ENCODE measurements at places on chromosomes 1 and 21.

DNA sequence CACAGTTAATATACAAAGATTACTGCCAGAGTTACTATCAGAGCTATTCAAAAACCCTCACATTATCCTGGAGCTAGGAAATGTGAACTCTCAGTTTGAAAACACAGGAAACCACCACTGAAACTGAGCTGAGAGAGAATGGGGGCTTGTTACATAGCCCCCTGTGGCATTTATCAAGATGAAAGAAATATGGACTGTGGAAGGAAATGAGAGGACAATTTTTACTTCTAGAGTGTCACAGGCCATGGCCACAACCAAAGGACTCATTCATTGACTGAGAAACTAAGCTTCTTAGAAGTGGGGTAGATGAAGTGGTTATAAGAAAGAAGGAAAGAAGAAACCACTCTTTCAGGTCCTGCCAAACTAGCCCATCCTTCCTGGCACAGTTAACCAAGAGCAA lies 25.3 kb downstream of the DSTYK start:
- no peak for DNase-seq

- peak; percentile 52 for DNase-seq
These were observed 3.0 kb upstream of the MDM4 start for GRCh38 chr1:204513117-204513716.

- peak; percentile 32 for DNase-seq
These were observed 19.7 kb upstream of the ALDH9A1 start for GRCh38 chr1:165717918-165718515.

DNA sequence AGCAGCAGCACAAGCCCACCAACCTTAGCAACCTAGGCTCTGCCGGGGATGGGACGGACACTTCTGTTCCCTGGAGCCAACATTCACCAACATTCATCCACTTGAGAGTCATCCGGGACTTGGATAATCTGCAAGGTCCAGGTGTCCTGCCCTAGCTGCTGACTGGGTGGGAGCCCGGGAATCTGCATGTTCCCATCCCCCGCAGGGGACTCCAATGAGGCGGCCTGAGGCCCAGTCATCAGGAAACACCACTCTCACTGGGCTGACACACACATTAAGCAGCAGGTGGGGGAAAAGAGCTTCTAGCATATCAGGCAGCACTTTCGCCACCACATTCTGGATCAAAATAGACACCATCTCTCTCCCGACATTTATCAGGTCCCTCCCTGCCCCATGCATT lies 38.4 kb upstream of the CCSAP start:
- no peak for DNase-seq

- DNase-seq = no peak
These were observed 116.9 kb upstream of the RAB4A start for GRCh38 chr1:229153955-229154548.

GRCh38 chr21:28776251-28776650 lies 216.4 kb downstream of the LTN1 start:
- DNase-seq = peak; percentile 67

- DNase-seq = peak; percentile 80
These were observed 26.7 kb downstream of the SLC2A1 start for GRCh38 chr1:42931911-42932422.

DNA sequence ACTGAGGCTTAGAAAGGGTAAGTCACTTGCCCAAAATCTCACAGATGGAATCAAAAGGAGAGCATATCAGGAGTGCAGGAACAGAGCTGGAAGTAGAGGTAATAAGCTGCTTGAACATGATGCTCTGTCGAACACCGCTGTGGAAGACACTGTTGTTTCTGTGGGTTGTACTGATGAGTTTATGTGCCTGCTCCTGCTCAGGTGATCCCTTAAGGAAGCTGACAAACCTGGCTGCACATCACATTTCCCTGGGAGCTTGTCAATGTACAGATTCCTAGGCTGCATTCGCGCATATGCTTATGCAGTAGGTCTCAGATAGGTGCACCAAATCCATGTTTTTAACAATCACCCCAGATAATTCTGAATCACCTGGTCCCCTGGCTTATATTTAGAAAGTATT lies 79.7 kb downstream of the ZNF326 start:
- no peak for DNase-seq

DNA sequence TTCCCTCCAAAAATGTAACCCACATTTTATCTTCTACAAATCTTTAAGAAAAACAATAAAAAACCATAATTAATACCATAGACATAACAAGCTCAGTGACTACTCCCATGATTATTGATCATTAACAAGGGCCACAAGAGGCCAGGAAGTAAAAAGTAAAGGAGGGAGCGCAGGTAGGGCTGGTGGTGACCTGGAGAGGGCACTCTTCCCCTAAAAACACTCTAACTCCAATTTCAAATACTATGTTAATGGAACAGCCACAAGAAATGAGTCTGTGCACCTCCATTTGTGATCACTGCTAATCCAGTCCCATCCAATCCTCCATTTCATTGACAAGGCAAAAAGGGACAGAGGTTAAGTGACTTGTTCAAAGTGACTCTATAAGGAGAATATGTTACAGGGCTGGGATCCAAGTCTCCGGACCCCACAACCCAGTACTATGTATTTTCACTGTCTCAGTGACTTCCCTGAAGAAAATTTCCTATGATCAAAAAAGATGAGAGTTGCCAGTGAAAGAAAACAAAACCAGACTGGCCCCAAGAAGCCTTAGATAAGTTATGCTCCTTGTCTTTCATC lies 41.2 kb upstream of the CFAP298 start:
- DNase-seq = peak; percentile 35

DNA sequence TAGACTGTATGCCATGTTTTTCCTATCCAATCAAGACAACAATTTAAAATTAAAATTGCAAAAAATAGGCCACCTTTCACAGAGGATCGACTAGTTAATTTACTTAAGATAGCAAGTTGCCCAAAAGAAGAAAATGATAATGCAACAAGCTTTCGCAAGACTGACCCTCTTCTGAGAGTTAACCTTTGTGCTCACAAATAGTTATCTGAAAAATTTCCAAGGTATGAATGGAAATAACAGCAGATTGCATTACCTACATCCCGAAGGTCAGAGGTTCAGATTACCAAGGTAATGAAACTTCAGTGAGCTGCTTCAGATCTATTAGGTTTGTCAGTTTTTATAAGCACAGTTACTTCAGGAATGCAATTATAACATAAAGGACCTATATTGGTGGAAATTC lies 298.0 kb downstream of the KCTD3 start:
- DNase-seq = no peak

DNA sequence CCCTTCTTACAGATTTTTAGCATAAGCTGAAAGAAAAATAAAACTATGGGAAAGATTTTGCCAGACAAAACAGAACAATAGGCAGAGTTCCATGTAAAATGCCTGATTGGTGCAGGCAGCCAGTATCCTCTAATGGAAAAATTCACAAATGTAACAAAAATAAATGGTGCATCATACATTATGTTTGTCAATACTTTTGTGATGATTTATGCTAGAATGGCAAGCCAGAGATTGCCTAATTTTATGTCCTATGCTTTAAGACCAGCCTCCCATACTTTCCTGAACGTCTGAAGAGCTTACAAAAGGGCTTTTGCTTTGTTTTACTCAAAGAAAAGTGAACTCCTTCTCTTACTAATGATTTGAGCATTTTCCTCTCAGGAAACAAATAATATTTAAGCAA lies 81.5 kb upstream of the KCNJ15 start:
- no peak for DNase-seq

DNA sequence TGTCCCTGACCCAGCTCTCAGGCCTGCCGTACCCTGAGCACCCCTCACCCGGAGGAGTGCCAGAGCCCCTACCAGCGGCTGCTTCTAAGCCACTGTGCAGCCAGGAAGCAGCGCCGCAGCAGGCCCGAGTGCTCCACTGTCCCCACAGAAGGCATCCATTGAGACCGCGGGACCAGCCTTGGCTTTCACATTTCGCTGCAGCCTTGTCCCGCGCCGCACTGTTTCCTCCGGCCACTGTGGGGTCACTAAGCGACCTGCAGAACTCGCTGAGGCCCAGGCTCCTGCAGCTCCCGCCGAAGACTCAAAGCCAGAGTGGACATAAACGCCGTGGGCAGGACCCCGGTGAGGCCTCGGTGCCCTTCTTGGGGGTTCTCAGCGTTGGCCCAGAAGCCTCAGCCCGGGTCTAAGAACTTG lies 3.0 kb downstream of the ALX3 start:
- no peak for DNase-seq

- no peak for DNase-seq
These were observed 135.8 kb upstream of the B3GALT2 start for GRCh38 chr1:193322211-193322610.

- no peak for DNase-seq
These were observed 9.7 kb downstream of the ZNF362 start for GRCh38 chr1:33265780-33266605.

- no peak for DNase-seq
These were observed 470.0 kb upstream of the VAMP3 start for GRCh38 chr1:7300893-7301663.
